ENCODE measurements at places on chromosomes 2 and 18.

DNA sequence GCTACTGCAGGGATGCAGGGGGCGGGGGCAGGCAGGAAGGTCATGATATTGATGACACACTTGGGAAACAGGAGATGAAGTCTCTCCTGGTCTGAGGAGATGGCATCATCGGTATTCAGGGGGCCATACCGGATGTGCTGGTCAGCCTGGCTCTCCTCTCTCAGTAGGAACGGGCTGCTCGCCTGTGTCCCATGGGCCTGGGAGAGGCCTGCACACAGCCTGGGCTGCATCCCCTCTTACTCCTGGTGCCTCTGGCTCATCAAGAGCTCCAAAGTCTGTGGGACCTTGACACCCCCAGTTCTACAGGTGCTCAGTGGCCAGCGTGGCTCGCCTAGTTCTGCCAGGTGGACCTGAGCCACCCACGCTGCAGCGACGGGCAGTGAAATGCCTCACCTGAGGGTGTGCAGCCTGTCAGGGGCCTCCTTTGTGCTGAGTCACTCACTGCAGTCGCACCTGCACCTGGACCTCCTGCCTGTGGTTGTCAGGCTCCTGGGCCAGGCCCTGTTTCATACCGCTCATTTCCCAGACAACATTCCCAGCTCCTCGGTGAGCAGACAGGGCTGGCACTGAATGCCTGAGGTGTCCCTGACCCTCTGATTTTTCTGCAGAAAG is 18.6 kb upstream of the CNDP1 start:
- no peak for DNase-seq
- H3K27me3 ChIP-seq, result no peaks in the 10 kb centered on the region
- no peak overlapping the region for H3K4me3 ChIP-seq
- no peak overlapping the region for H3K27ac ChIP-seq

DNA sequence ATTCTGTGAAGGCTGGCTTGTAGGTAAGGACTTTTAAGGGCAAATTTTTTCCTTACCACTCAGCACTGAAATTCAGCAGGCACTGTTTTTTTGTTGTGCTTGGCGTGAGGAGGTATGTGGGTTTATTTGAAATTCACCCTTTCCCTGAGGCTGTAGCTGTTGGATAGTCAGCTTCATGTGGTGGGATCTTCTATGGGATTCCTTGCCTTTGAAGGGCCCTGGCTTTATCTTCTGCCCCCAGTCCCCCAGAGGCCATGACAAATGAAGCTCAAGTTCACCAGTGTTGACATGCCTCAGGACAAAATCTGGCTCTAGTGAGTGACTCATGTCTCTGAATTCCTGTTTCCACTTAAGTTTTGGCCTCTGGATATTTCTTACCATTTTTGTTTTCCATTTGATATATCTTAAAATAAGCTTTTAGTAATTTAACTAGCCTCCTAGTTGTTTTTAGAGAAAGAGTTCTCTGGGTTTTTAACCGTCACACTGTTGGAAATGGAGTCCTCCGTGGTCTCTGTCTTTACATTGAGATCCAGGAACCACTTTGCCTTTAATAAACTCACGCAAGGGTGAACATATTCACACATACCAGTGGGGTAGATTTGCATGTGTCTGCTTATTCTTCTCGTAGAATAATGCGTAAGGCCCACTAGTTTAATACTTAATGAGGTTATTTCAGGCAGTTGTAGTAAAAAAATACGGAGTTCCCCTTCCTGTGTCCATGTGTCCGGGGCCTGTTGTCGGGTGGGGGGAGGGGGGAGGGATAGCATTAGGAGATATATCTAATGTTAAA is 211.1 kb upstream of the FAM98A start:
- DNase-seq, result no peak
- no peaks in the 10 kb centered on the region for H3K27me3 ChIP-seq
- no peaks in the 10 kb centered on the region for H3K4me1 ChIP-seq
- no peak overlapping the region for H3K4me3 ChIP-seq
- no peak overlapping the region for H3K27ac ChIP-seq

GRCh38 chr2:175135862-175136261 is 32.1 kb downstream of the ATF2 start:
- H3K27me3 ChIP-seq, result no peaks in the 10 kb centered on the region
- no peaks in the 10 kb centered on the region for H3K4me1 ChIP-seq
- DNase-seq, result no peak
- no peak overlapping the region for H3K27ac ChIP-seq

GRCh38 chr18:50231621-50232020 is 34.7 kb downstream of the CFAP53 start:
- no peaks in the 10 kb centered on the region for H3K4me1 ChIP-seq
- H3K27me3 ChIP-seq, result no peaks in the 10 kb centered on the region
- no peak for DNase-seq
- no peak overlapping the region for H3K27ac ChIP-seq
- no peaks in the 10 kb centered on the region for H3K36me3 ChIP-seq
- H3K4me3 ChIP-seq, result no peak overlapping the region

- no peaks in the 10 kb centered on the region for H3K36me3 ChIP-seq
- no peaks in the 10 kb centered on the region for H3K27me3 ChIP-seq
- no peak overlapping the region for H3K27ac ChIP-seq
- no peak overlapping the region for H3K4me3 ChIP-seq
- no peaks in the 10 kb centered on the region for H3K4me1 ChIP-seq
- no peak for DNase-seq
These were observed 11.7 kb downstream of the HSBP1L1 start for GRCh38 chr18:79975985-79976680.

DNA sequence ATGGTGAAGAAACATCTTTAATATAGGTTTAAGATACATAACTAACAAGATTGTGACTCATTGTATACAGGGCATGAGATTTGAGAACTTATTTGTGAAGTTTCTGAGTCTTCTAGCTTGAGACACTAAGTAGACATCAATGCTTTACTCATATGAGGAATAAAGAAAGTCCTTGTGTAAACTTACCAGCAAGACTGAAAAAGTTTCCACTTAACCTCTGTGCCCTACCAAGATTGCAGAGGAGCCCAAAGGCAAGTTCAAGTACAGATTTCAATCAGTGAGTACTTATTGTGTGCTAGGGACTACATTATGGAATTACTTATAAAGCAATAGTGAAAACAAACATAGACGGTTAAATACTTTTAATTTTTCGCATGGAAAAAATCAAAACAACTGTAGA is 1041.2 kb upstream of the CELF4 start:
- no peaks in the 10 kb centered on the region for H3K4me1 ChIP-seq
- no peaks in the 10 kb centered on the region for H3K36me3 ChIP-seq
- H3K27me3 ChIP-seq, result no peaks in the 10 kb centered on the region
- H3K4me3 ChIP-seq, result no peak overlapping the region
